ENCODE measurements at places on chromosomes 3 and 15.
A peak's percentile ranks its signal among the peaks of the same experiment; 100 is the strongest.

DNA sequence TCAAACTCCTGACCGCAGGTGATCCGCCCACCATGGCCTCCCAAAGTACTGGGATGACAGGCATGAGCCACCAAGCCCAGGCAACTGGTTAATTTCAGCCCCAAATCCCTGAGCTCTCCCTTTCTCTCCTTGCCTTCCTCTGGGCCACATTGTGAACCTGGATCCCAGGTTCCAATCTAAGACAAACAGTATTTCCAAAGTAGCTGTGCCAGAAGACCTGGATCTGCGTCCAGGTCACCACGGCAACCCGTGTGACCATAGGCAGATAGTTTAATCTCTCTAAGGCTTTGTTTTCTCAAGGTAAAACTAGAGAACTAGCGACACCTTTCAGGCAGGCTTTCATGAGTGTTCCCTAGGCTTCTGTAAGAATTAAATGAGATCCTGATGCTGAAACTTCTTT lies 5.9 kb upstream of the RBPMS2 start:
- no peak for DNase-seq

DNA sequence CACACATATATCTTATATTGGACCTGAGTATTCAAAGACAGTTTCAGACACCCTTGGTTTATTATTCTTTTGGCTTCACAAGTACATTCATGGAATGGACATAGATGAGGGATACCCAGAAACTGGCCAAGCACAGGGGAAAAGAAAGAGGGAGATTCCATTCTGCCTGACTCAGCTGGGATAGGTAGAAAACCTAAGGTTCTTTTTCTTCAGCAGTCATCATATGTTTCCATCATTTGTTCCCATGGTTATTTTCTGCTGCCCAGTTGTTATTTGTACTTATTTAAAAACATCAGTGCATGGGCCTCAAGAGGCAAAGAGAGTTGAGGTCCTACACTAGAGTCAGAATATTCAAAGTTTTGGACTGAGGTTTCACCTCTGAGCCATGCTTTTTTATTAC lies 91.8 kb downstream of the FILIP1L start:
- DNase-seq = no peak

DNA sequence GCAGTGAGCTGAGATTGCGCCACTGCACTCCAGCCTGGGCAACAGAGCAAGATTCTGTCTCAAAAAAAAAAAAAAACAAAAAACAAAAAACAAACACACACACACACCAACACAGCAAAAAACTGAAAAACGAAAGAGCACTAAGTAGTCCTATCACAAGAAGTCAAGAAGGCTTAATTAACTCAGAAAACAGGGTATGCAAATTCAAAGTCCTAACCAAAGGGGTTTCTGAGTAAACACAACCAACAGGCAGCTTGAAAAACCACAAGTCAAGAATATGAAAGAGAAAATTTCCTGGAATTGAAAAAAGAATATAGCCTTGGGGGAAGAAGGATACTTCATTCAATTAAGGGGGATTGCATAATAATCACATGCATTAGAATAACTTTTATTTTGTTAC lies 37.7 kb upstream of the PARP14 start:
- peak; percentile 16 for DNase-seq

- no peak for DNase-seq
Observed at GRCh38 chr15:29331669-29332068, 62.0 kb upstream of the NSMCE3 start.

DNA sequence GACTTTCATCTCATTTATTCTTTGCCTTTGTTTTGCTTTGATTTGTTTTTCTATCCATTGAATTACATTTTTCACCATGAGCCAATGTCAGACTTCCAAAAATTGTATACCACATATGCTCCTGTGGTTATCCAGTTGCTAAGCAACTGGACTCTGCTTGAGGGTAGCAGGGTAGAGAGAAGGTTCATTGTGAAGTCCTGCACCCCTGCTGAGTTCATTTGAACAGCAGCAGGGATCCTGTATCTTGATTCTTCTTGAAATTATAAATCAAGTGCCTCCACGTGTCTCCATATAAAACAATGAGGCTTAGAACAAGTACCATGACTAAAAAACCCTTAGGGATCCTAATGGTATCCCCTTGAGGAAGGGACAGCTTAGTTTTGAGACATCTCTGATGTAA lies 449.3 kb downstream of the ROBO2 start:
- no peak for DNase-seq

GRCh38 chr3:8183627-8184026 lies 318.0 kb upstream of the LMCD1 start:
- peak; percentile 15 for DNase-seq

DNA sequence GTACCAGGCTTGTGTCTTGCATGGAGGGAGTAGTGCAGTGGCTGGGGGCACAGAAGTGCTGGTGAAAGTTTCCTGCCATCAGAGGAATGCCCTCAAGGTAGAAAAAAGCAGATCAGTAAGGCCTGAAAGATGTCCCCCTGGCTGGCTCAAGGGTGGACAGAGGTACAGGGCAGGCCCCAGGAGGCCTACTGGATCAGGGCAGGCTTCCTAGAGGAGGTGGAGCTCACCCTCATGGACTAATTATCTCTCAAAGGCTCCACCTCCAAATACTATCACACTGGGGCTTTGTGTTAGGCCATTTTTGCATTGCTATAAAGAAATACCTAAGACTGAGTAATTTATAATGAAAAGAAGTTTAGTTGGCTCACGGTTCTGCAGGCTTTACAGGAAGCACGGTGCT lies 7.8 kb downstream of the SPSB4 start:
- DNase-seq = no peak

DNA sequence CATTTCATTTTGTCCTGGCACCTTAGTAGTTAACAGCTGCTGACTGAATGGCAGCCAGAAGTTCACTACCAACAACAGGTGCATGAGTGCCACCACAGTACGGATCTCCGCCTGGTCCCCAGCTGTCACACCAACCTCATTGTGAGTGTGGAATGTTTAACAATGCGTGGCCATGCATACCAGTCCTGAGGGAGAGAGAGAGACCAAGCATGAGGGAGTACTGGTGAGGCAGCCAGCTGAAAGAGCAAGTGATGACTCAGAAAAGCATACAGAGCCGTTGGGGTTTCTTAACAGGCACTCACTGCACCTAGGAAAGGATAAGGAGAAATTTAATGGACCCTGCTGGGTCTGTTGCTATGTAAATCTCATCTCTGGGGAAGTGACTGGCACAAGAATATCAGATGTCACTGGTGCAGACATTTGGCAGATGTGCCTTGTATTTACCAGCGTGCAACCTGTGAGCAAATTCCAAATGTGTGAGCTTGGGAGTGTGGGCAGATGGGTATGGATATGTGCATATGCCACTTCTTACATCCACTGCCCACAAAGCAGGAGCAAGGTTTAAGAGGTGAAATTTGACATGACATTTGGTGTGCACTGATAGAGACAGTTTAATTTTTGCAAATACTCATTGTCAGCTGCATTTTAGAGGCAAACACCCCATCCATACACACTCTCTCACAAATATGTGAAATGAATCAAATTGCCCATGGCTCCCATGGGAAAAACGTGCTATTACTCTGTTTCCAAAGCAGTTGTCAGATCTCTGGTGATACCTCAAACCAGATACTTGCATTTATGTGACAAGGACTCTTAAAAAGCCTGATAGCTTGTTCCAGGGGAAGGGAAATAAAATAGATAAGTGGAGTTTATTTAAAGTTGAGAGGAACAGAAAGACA lies 245.2 kb upstream of the ARPP21 start:
- DNase-seq = no peak

DNA sequence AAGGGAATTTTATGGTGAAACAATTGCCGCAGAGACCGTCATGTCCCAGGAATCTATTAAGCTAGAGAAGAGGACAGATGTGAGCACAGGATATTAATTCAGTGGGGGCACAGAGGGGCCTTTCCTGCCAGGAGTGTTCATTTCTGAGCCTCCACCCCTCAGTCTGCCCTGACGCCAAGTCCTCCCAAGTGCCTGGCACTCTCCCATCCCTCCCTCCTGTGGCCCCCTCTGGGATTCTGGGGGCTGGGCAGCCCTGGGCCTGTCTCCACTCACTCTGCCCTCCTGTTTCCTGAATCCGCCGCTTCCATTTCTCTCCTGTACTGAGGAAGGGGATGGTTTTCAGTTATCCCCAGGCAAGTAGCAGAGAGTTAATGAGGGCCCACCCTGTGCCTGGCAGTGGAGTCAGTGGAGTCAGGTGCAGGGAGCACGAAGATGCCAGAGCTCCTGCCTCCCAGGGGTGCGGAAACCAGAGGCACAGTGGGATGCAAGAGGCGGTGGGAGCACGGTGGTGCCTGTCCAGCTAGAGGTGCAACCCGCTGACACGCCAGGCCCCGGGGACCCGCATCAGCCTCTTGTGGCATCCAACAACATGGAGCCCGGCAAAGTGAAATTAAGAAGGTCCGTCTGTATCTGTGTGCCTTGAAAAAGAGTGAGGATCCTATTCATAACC lies 212.5 kb downstream of the XXYLT1 start:
- DNase-seq = no peak

DNA sequence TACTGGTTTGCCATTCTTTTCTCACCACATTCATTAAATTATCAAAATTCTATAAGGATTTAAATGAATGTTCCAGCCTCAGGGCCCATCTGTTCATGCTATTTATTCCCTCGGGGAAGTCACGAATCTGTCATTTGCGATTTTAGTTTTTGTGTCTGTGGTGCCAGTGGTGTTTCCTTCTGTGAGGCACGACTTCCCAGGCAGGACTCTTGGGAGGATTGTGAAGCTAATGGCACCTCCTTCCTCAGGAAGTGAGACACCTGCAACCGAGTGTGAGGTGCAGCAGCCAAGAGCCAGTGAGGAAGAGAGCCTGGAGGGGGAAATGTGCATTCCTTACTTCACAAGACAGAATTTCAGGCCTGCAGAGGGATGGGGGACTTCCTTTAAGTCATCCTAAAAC lies 24.1 kb downstream of the SV2B start:
- DNase-seq = no peak

GRCh38 chr15:44722011-44722410 lies 10.7 kb downstream of the B2M start:
- no peak for DNase-seq

GRCh38 chr3:122515020-122515468 lies 305 bp upstream of the KPNA1 start:
- DNase-seq = no peak

DNA sequence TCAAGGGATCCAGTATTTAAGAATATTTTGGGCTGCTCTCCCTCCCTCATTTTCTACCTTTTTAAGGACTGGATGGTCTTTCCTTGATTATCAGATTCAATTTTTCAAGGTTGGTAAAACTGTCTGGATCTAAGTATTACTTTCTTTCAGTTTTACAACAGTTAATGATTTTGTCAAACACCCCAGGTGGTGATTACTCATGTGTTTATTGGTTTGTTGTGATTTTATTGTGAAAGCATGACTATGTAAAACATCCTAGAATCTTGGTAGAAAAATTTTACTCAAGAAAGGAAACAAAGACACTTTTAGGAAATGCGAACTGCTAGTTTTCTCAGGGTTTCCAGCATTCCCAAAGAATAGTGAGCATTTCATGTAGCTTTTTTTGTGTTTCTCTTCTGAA lies 7.3 kb downstream of the GTF2E1 start:
- DNase-seq = no peak

- no peak for DNase-seq
Observed at GRCh38 chr3:68033867-68034266, 379.5 kb upstream of the SUCLG2 start.

DNA sequence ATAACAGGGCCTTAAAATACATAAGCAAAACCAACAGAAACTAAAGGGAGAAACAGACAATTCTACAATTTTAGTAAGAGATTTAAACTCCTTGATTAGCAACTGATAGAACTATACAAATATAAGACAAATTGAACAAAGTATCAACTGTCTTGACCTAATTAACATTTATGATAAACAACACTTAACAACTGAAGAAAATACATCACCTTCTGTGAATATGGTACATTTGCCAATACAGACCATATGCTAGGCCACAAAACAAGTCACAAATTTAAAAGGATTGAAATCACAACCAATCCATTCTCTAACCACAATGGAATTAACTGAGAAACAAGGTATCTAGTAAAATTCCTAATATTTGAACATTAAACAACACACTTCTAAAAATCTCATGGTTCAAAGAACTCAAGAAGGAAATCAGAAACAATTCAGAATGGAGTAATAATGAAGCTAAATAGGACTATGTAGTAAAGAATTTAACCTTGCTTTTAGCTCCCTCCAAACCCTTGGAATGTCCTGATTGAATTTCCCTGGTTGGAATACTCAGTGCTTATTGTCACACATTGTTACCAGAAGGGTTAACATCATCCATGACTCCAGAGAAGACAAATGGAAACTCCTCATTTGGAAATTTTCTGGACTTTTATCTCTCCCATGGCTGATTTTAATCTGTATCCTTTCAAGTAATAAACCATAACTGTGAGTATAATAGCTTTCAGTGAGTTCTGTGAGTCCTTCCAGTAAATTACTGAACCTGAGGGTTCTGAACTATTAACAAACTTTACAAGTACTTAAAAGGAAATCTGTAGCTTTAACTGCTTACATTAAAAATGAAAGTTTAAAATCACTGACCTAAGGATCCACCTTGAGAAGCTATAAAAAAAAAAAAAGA lies 88.8 kb downstream of the DLG1 start:
- DNase-seq = no peak

DNA sequence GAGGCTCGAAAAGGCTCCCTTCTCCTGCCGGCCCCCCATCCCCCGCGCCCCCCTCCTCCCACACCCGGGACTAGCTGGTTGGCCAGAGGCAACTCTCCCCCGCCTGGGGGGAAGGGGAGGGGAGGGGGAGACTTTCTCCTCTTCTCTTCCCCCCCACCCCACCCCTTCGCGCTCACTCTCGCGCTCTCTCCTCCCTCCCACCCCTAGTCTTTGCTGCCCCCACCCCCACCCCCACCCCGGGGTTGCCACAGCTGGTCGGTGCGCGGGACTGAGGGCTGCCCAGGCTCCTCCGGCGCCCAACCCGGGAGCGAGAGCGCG lies 710 bp downstream of the MECOM start:
- DNase-seq = no peak

DNA sequence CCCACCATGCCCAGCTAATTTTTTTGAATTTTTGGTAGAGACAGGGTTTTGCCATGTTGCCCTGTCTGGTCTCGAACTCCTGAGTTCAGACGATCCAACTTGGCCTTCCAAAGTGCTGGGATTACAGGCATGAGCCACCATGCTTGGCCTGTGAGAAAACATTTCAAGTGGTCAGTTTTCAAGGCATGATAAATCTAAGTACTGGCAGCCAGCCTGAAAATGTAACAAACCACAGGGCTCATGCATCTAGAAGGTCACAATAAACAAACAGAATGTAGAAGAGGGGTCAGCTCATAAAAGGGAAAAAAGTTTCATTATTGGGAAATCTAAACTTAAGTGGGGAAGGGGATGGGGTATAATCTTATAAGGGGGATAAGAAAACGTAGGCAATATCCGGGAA lies 39.9 kb downstream of the PPCDC start:
- no peak for DNase-seq

- DNase-seq = no peak
Observed at GRCh38 chr3:141529256-141529655, 42.4 kb downstream of the RASA2 start.

GRCh38 chr3:29226706-29227105 lies 54.2 kb upstream of the RBMS3 start:
- DNase-seq = no peak

GRCh38 chr3:171591070-171591469 lies 130.9 kb upstream of the TNIK start:
- no peak for DNase-seq

- no peak for DNase-seq
Observed at GRCh38 chr15:85974348-85974705, 105.3 kb upstream of the AGBL1 start.

- no peak for DNase-seq
Observed at GRCh38 chr15:45630917-45631691, 3.7 kb upstream of the SQOR start.

GRCh38 chr3:61903074-61903473 lies 341.7 kb downstream of the PTPRG start:
- DNase-seq = no peak
